ENCODE measurements at places on chromosomes 7 and 10.
A peak's percentile ranks its signal among the peaks of the same experiment; 100 is the strongest.

- no peak for DNase-seq
Observed at GRCh38 chr10:116829711-116830110, 19.6 kb upstream of the ENO4 start.

DNA sequence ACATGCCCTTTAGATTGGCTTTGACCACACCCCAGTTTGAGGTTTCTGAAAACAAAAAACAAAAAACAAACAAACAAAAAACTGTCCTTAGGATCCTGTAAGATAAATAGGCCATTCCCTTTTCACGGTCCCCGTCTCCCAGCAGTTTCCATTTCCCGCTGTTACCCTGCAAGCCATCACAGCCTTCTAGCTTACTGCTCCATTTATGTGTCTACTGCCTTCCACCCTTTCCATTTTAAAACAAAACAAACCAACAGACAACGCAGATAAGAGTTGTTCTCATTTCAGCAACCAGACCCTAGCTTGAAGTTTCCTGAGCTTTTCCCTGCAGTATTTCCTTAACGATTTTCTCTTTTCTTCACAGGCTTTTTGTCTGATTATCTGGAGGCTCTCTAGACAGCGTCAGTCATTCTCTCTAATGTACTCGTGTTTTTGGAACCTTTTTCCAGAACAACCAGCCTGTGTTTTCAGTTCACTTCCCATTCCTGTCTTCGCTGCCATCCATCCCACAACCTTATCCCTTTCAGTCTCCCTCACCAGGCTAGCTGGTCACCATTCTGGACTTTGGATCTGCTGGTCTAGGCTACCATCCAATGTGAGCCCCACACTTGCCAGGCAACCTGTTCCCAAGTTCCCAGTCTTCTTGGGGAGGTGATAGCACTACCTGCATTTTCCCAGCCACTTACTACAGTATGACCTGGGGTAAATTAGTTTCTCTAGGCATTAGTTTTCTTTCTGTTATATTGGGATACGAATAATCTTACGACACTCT, 317.3 kb upstream of the FZD1 start:
- no peak for DNase-seq

- no peak for DNase-seq
Observed at GRCh38 chr10:126027692-126028091, 131.3 kb downstream of the FANK1 start.

DNA sequence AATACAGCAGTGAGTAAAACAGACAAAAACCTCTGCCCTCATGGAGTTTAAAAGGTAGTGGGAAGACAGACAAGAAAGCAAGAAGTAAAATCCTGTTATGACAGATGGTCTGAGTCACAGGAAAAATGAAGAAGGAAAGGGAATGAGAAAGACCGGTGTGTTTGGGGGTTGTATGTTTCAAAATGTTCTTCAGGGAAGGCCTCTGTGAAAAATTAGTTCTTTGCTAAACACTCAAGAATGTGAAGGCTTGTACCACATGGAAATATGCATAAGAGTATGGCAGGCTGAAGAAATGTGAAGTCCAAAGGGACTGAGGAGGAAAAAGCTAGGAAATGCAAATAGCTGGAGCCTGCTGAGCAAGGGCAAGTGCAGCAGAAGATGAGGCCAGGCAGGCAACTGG, 315.9 kb upstream of the SEMA3A start:
- DNase-seq = no peak

DNA sequence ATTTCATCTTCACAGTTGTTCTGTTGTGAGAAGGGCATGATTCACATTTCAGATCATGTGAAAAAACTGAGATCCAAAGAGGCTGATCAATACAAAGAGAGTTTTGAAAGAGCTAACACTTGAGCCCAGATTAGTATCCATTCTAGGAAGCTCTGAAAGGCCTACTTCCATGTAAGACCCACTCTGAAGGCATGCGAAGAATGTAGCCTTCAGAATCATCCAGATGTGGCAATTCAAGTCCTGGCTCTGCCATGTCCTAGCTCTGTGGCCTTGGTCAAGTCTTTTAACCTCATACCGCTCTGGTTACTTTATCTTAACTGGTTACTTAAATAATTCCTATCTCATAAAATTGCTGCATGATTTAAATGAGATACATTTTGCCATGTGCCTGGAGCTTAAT, 111.1 kb downstream of the FZD1 start:
- no peak for DNase-seq

DNA sequence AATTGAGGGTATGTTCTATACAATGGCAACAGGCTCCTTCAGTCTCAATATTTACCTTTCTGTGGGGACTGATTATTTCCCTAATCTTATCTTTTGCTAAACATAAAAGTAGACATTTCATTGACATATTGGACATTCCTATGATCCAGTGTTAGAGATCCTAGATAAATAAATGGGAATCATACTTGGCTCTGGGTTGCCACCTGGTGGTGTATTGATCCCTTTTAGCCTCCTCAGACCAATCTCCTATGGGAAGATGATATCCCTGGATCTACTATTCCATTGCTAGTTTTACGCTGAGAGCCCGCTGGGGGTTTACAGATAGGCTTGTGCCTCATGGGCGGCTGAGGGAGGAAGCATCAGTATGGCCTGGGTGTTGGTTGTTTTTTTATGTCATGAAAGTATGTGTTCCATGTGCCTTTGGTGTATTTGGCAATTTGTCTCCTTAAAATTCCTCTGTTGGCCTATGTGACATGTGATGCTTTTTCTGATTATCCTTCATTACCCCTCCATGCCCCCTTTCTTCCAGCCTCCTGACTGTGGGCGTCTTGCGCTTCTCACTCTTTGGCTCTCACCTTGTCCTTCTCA, 18.8 kb downstream of the CELF2 start:
- DNase-seq = no peak

- DNase-seq = no peak
Observed at GRCh38 chr7:34277803-34278199, 372.5 kb downstream of the BMPER start.

DNA sequence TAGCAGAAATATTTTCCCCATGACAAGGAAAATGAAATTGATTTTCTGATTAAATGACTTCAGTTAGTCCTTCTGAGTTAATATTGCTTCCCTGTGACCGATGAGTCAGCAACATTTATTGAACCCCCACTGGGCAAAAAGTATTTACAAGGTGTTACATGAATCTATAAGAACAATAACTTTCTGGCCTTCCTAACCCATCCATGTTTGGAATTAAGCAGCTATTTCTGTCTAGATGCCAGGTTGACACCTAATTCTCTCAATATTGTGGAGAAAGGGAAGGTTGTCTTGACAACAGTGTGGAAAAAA, 112.9 kb upstream of the JAZF1 start:
- DNase-seq = no peak

GRCh38 chr10:69716711-69717560, 84.8 kb upstream of the COL13A1 start:
- DNase-seq = peak; percentile 59

- DNase-seq = no peak
Observed at GRCh38 chr7:100430493-100431285, 1.1 kb downstream of the MEPCE start.

GRCh38 chr7:102872460-102872859, 40.3 kb upstream of the LRRC17 start:
- DNase-seq = no peak

- no peak for DNase-seq
Observed at GRCh38 chr10:102379383-102379782, 16.1 kb upstream of the NFKB2 start.

DNA sequence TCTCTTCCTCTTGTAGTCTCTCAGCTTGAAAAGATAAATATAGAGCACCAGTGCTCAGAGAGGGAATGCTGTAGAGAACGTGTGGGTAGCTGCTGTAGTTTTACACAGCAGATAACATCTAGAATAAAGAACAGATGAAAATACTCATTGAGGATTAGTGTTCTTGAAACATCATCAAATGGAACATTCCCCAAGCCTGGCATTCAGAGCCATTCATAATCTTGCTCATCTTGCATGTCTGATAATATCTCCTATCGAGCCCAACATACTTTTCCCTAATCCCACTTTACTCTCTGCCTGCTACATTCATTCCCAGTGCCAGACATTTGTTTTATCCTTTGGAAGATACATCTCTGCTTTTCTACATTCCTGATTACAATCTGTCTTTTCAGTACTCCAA, 35.2 kb downstream of the MCU start:
- no peak for DNase-seq

GRCh38 chr10:6145166-6145987, 56.5 kb downstream of the RBM17 start:
- no peak for DNase-seq

DNA sequence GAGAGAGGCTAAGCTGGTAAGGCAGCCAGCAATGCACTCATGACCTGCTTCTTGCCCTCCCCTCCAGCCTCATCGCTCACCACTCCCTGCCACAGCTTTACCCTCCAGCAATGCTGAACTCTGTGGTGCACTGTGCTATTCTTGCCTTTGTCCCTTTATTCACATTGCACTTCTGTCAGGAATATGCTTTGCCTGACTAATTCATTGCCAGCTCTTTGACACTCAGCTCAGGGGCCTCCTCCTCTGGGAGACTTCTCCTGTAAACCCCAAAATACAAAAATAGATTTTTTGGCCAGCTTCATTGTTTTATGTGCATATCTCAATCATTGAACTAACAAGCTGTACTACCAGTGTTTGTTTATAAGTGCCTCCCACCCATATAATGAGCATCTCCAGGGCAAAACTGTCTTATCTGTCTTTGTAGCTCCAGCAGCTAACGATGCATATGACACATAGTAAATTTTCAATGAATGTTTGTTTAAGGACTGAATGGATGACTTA, 8.2 kb downstream of the CNNM1 start:
- no peak for DNase-seq

DNA sequence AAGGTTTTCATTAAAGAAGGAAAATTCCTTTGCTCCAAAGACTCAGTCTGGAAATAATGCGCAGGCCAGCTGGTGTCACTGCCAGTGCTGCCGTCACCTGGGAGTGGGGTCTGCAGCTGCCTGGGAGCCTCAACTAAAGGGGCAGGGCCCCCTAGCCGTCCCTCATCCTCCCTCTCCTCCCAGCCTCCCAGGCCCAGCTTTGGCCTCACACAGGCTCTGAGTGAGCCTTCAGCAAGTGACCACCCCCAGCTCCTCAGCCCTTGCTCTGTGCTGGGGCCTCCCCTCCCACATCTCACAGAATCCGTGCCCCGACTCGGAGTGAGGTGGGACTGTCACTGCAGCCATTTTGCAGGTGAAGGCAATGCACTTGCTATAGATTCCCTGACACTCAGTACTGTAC, 11.1 kb upstream of the RET start:
- DNase-seq = no peak

DNA sequence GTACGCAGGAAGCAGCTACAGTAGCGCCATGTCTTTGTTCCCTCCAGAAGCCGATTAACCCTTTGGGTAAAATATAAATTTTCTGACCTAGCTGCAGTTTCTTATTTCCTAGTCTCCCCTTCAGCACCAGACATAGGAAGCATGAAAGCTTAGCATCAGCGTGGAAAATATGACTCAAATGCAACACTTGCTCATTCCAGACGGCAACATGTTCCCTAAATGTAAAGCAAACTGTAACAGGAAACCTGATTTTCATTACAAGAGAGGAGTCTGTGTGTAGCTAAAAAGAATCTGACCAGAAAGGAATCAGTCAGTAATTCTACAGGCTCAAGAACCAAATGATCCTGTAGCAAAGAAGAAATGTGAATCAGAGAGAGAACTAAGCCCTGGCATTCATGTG, 219.2 kb downstream of the C7orf25 start:
- no peak for DNase-seq

DNA sequence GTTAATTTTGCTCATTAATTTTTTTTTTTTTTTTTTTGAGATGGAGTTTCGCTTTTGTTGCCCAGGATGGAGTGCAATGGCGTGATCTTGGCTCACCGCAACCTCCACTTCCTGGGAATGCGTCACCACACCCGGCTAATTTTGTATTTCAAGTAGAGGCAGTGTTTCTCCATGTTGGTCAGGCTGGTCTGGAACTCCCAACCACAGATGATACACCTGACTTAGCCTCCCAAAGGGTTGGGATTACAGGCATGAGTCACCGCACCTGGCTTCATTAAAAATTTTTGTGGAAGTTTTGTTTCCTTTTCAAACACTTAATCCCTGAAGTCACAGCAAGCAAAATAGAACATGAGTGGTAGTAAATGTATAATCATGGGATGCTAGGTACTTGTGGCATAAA, 857.2 kb upstream of the PHF14 start:
- no peak for DNase-seq

DNA sequence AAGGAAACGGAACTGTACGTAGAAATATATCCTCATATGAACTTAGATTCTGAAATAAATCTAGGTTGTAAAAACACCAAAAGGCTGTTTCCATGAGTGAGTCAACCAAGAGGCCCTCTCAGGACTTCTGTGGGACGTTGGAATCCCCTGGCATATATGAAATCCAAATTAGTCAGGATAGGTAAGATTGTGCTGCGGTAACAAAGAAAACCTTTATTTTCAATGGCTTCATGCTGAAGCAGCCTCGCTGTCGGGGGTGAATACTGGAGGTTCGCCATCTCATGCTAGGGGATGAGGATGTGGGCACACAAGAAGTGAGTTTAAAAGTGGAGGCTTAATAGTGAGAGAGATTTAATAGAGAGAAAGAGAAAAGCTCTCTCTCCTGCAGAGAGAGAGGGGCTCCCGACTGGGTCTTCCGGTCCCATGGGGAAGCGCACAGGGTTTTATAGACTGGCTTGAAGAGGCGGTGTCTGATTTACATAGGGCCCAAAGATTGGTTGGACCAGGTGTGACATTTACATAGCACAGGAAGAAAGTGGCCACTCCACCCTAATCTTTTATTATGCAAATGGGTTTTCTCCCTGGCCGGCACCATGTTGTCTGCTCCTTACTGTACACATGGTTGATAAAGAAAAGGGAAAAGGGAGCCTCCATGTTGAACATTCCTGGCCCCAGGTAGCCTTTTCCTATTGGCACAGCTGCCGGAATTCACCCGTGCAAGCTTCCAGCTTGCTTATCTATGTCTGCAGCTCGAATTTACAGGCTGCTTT, 52.3 kb upstream of the SEPHS1 start:
- no peak for DNase-seq

DNA sequence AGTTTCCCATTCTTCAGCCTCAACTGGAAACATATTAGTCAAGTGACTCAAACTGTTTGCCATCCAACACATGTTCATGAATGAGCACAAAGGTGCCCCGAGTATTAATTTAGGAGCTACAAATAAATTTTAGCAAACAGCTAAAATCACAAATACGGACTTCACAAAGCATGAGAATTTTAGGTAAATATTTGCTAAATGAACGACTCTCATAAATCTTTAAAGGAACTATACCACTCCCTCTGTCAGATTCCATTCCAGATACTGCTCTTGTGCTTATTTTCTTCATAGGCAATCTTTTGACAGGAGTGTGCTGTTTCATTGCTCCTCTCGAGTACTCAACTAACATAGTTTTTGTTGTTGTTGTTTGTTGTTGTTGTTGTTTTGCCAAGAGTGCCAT, 330.9 kb downstream of the PARD3 start:
- DNase-seq = no peak
